ENCODE measurements at places on chromosomes 6 and 20. TPM values are rescaled to one million over a fixed set of nuclear protein-coding genes. Genes with fewer than 3 reads are reported as not detected.

The STMND1 gene
- not detected for total RNA-seq

The HEY2 gene
- total RNA-seq = not detected

The GATA5 gene
- total RNA-seq = not detected

The CASS4 gene
- 2.7 TPM for total RNA-seq

The IGF2R gene
- total RNA-seq = 125 TPM

The ECT2L gene
- not detected for total RNA-seq

Measured in activated CD8-positive, alpha-beta memory T cell treated with anti-CD3 and anti-CD28 coated beads for 36 hours (primary cell).